Stimulated activated CD4-positive, alpha-beta T cell treated with anti-CD3 and anti-CD28 coated beads, TNF-alpha, amount 100 ng/mL, for 1 hour (primary cell): ENCODE measurements at places on chromosomes 16 and 17.
A peak's percentile ranks its signal among the peaks of the same experiment; 100 is the strongest.

DNA sequence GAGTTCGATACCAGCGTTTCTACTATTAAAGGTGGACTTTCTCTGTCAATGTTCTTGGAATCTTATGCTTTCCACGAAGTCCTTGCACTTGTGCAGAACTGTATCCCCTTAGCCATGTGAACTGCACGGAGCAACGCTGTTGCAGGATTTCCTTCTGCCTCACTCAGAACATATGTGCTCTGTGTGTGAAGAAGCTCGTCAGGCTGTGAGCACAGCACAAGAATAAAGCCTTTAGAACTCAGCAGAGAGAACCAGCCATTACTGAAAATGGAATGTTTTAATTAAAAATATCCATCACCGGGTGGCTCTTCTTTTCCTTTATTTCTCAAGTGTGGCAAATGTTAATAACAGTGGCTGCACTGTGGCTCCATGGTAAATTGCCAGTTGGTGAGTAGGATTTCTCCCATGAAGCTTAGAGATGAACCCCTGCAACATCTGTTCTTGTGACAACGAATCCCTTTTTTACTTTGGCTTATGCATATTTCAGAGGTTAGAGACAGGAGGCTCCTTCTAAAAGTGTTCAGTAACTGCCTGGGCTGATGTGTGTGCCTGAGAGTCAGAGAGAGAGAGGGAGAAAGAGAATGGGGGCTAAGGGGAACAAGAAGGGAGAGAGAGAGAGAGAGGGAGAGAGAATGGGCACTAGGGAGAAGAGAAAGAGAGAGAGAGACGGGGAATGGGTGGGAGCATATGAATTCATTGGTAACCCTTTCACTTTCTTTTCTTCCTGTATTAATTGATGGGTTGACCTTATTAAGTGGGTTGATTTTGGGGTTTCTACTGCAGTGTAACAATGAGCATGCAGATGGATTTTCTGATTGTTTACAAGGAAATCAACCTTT is 50.0 kb downstream of the RPTOR start:
- no peak for DNase-seq

DNA sequence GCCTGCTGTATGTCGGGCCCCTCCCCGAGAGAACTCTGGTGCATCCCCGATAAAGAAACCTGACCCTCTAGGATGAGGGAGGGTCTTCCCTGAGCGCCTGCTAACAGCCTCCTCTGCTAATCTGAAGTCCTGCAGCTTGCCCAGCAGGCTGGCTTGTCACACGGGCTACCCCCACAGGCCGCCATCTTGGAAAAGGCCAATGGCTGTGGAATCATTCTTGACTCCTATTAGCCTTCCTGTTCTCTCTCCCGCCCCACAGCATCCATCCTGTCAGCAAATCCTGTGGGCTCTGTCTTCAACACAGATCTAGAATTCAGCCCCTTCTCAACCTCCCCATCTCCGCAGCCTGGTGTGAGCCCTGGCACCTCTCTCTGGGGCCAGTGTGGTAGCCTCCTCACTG is 12.0 kb downstream of the IL4R start:
- DNase-seq, result no peak

DNA sequence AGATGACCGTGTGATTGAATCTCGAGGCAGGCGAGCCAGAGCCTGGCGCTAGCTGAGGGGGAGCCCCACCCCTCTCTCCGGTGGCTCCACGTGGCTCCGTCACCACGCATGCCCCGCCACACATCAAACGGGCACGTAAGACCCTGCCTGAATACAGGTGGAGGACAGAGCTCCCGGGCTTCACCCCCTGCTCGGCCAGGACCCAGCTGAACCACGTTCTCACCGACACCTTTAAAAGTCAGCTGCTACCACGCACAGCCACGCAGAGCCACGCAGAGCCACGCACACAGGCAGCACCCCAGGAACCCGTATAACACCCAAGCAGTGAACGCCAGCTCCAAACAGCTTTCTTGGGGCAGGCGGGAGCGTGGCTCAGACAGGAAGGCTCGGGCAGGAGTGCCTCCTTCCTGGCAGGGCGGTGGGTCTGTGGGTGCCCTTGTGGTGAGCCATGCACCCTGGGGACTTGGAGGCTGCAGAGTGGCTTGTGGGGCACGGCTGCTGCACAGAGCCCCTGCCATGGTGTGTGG is 4.4 kb downstream of the TMEM204 start:
- DNase-seq, result no peak

DNA sequence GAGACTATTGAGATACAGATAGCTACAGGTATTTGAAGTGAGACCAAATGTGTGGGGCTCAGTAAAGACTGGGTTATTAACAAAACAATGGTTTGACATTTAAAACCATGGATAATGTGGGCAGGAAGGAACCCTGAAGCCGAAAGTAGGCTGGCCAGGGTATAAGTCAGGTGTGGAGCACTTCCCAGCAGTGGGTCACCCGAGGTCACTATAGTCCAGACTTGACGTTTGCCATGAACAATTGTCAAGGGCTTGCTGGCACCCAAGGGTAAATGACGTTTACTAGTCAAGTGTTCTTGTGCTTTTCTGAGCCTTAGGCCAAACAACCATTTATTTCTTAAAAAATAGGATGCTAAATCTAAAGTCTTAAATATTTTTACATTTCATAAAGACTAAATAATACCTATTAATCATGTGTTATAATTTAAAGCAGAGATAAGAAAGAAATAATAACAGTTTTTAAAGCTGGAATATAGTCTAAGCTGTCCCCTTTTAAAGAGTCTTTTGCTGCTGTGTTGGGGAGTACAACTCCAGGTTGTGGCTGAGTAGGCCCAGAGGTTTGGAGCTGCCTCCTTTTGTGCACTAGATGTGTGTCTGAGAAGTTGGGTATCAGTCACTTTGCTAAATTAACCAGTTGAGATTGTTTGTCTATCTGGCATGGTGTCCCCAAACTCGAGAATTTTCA is 15.7 kb downstream of the ALDH3A2 start:
- DNase-seq, result no peak

- no peak for DNase-seq
Measured at GRCh38 chr16:20675488-20676267, 21.8 kb downstream of the ACSM1 start.

DNA sequence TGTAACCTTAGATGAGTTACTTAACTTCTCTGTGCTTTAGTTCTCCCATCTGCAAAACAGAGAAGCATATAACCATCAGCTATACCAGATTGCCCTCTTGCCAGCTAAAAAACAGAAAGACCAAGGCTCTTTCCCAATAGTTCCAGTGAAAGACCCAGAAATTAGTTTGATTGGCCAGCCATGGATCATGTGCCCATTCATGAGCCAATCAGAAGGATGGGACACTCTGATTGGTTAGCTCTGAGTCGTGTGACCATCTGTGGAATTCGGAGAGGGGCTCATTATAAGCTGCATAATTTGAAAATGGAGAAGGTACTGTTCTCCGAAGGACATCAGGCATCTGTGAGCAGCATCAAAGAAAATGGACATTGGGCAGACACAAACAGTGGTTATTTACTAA is 155.2 kb downstream of the ABCC12 start:
- no peak for DNase-seq

DNA sequence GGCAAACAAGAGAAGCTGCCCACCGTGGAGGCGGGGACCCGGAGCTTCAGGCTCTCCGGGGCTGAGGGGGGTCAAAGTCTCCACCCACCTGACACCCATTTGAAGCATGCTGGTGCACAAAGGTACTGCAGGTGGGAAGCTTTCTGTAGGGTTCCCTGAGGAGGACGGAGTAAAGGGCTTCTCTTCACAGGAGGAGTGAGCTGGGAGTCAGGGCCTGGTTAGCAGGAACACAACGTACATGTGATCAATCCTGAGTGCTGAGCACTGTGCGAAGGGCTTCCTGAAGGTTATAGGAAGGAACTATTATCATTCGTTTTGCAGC is 252.9 kb upstream of the RPL38 start:
- DNase-seq, result no peak

DNA sequence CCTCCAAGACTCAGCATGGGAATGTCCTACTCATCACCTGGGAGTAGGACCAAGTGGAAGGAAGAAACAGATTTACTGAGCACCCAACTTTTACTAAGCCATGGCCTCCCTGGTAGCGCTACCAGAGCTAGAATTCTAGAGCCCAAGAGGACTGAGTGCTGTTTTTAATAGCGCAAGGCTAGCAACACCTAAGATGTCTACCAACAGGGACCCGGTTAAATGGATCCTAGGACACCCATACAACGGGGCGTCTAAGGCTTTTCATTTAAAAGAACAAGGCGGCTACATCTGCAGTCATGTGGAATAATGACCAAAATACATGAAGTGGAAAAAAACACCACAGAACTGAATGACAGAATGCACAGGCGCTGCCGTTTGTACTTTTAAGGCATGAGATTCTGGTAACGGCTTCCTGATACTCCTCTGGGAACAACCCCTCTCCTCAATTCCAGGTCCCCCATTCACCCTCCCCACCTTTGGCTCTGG is 5.1 kb downstream of the GGA2 start:
- no peak for DNase-seq

GRCh38 chr16:4052801-4053293 is 63.4 kb downstream of the ADCY9 start:
- DNase-seq, result no peak

- no peak for DNase-seq
Measured at GRCh38 chr17:80112471-80113032, 11.2 kb downstream of the GAA start.

- DNase-seq, result no peak
Measured at GRCh38 chr16:89036776-89037175, 56.9 kb upstream of the ACSF3 start.

DNA sequence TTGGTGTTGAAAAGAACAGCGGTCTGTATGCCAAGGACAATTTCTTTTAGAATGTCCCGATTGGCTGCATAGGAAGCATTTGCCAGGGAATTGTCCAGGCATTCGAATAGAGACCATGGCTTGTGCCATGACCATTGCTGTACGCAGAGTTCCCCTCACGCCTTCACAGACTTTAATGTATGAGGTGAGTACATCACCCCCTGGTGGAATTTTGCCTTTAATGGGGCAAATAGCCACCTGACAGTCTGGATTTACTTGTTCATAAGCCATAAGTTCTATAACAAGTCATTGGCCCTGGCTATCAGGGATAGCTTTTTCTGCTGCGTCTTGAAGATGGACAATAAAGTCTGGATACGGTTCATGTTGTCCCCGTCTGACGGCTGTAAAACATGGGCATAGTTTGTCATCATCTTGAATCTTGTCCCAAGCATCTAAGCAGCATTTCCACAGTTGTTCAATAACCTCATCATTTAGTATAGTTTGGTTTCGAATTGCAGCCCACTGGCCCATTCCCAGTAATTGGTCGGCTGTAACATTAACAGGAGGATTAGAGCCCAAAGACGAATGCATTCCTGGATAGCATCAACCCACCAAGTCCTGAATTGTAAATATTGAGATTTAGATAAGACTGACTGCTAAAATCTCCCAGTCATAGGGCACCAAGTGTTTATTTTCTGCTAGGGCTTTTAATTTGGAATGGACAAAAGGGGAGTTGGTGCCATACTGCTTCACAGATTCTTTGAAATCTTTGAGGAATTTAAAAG is 67.7 kb upstream of the ARL4D start:
- no peak for DNase-seq

- DNase-seq, result no peak
Measured at GRCh38 chr17:38460082-38460715, 31.9 kb downstream of the ARHGAP23 start.

GRCh38 chr17:47935961-47936360 is 5.4 kb upstream of the PNPO start:
- DNase-seq, result no peak

- no peak for DNase-seq
Measured at GRCh38 chr17:64634218-64634617, 27.9 kb downstream of the SMURF2 start.

DNA sequence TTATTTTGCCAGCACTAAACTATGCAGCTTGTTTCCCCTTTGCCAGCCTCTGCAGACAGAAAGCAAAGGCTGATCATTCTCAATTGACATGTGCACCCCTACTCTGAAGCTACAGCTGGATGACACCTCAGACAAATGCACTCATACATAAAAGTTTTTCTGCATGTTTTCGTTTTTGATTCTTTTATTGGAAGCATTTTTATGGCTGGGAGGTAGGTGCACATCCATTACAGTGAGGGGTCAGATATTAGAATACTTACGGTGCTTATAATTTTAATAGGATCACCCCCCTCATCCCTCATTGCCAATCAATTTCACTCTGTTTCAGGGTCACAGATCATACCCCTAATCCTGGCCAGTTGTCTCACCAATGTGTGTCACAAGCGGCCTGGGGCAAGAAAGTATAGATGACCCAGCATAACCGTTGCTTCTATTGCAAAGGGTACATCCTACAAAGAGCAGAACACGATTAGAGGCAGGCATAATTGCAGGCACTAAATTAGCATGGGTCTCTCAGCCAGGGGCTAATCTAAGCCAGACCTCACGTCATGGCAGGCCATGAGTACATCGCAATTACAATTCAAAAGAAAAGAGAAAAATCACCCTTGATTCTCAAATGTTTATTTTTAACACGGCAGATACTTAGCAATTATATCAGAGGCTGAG is 89.5 kb upstream of the SOX9 start:
- DNase-seq, result no peak

- DNase-seq, result no peak
Measured at GRCh38 chr17:16178836-16179235, 36.5 kb downstream of the NCOR1 start.

- no peak for DNase-seq
Measured at GRCh38 chr16:14132696-14133048, 61.6 kb downstream of the MRTFB start.

GRCh38 chr16:33059206-33059605 is 134.8 kb upstream of the TP53TG3C start:
- DNase-seq, result no peak

- no peak for DNase-seq
Measured at GRCh38 chr16:4373356-4373908, 1.8 kb downstream of the VASN start.

DNA sequence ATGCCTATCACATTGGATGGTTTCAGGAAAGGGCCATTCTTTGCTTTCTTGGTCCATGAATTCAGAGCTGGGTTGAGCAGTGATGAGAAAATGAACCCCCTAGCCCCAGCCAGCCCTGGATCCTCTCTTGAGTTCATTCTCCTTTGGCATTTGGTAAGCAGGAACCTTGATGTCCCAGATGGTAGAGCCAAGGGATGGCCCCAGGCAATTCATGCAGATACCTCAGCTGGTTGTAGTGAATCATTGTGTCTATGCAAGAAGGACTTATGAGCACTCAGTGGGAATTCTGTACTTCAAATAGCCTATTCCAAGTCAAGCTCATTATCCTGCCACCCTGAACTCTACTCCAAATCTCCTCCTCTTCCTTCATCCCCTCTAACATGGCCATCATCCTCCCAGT is 412.7 kb downstream of the UTP18 start:
- DNase-seq, result no peak

- DNase-seq, result peak; percentile 55
Measured at GRCh38 chr17:8173056-8173870, 2.9 kb downstream of the TMEM107 start.

- no peak for DNase-seq
Measured at GRCh38 chr17:57708410-57708809, 36.7 kb downstream of the CCDC182 start.
